ENCODE measurements at places on chromosomes 2 and 18. TPM values are rescaled to one million over a fixed set of nuclear protein-coding genes. Genes with fewer than 3 reads are reported as not detected.
A peak's percentile ranks its signal among the peaks of the same experiment; 100 is the strongest.

DNA sequence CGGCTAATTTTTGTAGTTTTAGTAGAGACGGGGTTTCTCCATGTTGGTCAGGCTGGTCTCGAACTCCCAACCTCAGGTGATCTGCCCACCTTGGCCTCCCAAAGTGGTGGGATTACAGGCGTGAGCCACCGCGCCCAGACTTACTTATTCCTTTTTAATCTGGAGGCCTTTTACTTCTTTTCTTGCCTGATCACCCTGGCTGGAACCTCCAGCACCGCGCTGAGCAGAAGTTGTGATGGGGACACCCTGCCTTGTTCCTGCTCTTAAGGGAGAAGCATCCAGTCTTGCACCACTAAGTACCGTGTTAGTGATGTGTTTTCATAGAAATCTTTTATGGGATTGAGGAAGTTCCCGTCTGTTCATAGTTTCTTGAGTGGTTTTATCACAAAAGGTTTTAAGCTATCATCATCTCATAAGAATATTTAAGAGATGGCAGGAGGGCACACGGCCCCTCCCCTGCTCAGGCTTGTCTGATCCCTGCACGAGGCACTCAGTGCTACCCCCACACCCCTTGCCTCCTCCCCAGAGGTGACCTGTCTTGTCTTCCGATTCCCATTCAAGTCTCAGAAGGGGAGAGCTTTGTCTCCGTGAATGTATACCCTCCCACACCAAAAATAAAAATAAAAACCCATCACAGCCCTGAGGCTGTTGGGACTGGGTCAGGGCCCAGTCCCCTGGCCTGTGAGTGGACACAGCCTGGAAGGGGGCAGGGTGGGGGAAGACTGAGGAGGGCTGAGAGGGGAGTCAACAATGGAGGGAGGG lies 65.3 kb upstream of the SMAD7 start:
- no peaks in the 10 kb centered on the region for H3K27me3 ChIP-seq
- H3K36me3 ChIP-seq: no peaks in the 10 kb centered on the region
- no peak overlapping the region for H3K27ac ChIP-seq
- H3K4me1 ChIP-seq: no peaks in the 10 kb centered on the region

DNA sequence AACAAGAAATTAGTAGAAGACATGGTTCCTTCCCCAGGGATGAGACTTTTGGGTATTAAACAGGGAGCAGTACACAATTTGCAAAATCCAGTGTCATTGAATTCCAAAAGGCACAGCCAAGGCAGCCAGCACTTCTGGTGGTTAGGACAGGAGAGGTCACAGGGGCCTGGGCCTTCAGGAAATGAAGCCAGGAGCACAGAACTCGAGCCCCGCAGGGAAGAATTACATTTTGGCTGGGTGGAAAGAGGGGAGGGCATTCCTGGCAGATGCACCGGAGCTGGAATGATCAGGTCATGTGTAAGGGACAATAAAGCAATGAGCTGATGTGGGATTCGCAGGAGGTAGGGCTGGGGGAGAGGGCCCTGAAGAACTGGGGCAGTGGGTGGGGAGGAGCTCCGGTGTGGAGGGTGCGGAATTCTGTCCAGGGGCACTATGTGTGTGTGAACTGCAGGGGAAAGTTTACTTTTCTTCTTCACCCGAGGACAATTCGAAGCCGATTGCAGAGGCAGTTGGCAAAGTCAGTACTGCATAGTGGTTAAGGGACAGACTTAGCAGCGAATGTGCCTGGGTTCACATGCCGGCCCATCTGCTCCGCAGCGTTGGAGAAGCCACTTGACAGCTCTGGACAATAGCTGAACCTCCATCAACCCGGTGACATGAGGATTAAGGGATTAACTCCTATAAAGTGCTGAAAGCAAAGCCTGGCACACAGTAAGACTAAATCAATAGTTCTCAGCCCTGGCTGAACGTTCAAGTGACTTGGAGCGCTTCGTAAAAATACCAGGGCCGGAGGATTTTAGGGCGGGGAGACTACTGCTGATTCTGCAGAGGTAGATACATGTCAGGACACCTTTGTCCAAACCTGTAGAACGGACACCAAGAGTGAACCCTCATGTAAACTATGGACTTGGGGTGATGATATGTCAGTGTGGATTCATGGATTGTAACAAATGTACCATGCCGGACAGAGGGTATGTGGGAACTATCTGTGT lies 36.4 kb downstream of the ALPK2 start:
- H3K27ac ChIP-seq: no peak overlapping the region
- H3K27me3 ChIP-seq: no peaks in the 10 kb centered on the region
- H3K4me1 ChIP-seq: no peaks in the 10 kb centered on the region

GRCh38 chr18:79283929-79284328 lies 111.8 kb upstream of the NFATC1 start:
- no peak overlapping the region for H3K27ac ChIP-seq
- H3K36me3 ChIP-seq: peaks cover 7% of the 10 kb centered on the region
- H3K4me1 ChIP-seq: peaks cover 4% of the 10 kb centered on the region

DNA sequence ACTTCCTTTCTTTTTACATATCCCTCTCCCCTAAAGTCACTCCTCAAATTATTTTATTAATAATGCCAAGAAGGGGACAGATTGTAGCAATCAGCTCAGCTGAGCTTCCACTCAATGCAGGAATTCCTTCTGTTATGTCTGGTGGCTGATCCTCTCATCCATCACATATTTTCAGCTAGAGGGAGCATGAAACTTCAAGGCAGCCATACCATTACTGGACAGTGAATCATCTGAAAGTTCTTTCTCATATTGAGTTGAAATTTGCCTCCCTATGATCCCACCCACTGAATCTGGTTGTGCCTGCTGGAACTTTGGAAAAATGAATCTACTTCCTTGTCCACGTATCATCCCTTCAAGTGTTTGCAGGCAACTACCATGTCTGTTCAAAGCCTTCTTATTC lies 11.2 kb downstream of the ZNF385B start:
- H3K36me3 ChIP-seq: no peaks in the 10 kb centered on the region
- H3K27ac ChIP-seq: no peak overlapping the region
- no peaks in the 10 kb centered on the region for H3K4me1 ChIP-seq
- H3K27me3 ChIP-seq: peaks cover 10% of the 10 kb centered on the region

DNA sequence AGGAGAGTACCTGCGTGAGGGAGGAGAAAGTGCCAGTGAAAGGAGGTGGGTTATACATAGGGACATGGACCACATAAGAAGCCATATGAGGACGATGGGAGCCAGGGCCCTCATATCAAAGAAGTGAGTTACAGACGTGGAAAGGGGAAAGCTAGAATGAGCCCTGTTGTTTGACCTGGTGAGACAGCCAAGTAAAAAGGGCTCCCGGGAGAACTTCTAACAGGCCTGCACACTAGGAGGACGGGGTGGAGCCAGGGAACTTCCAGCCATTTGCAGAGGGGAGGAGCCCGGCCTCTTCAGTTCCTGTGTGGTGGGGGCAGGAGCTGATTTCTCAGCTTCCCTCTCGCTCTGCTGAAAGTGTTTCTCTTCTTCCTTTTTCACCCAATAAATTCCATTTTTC lies 84.1 kb upstream of the SLC66A3 start:
- no peaks in the 10 kb centered on the region for H3K36me3 ChIP-seq
- no peak for DNase-seq
- no peak overlapping the region for H3K4me3 ChIP-seq
- H3K27ac ChIP-seq: no peak overlapping the region
- peaks cover 11% of the 10 kb centered on the region for H3K27me3 ChIP-seq

DNA sequence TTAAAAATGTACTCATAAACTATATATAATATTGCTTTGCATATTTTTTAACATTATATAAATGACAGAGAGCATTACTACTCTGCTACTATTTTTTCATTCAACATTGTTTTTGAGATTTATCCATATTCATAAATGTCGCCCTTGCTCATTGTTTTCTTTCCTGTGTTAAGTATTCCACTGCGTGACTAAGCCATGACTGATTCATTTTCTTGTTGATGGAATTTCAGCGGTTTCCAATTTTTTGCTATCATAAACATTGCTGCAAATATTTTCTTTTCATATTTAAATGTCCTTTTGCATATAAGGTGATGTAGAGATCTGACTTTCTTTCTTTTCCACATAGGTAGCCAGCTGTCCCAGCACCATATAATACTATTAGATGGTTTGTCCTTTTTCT lies 57.6 kb downstream of the SFXN5 start:
- H3K27ac ChIP-seq: no peak overlapping the region
- H3K27me3 ChIP-seq: no peaks in the 10 kb centered on the region
- H3K4me1 ChIP-seq: no peaks in the 10 kb centered on the region
- no peak overlapping the region for H3K4me3 ChIP-seq
- no peak for DNase-seq

GRCh38 chr2:218895326-218895725 lies 14.7 kb downstream of the WNT10A start:
- H3K27me3 ChIP-seq: peaks cover 29% of the 10 kb centered on the region
- peak overlapping the region; percentile 84 for H3K4me3 ChIP-seq
- no peak for DNase-seq

DNA sequence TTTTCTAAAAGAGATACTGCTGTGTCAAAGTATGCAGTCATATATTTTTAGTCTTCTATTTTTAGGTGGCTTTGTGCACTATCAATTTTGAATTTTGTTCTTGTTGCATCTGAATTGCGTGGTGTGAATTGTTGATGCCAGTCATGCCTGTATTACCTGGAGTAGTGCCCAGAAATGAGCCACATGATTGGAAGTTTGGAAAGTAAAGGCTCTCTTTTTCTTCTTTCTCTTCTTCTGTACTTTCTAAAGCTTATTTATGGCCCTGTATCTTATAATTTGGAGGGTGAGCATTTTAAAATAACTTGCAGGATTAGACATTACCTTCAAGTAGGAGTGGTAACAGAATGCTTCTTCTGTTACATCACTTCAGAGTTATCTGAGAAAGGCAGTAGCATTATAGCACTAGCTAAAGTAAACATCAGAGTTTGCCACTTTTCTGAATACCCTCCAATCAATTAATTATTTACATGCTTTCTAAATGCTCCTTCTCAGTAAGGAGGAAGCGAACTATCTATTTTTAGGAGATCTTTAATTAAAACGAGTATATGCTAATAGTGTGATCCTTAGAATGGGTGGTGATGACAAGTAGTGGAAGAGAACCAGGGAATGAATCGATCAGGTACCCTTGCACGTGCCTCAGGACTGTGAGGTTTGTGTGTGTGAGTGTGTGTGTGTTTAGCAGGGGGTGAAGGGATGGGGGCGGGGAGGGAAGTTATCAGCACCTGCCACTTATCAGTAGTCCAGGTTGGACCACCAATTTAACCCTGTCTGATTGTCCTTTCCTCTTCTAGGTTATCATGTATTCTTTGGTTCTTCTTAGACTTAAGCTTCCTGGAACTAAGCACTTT lies 112.5 kb downstream of the MAP3K20 start:
- H3K4me1 ChIP-seq: no peaks in the 10 kb centered on the region
- H3K4me3 ChIP-seq: no peak overlapping the region
- H3K36me3 ChIP-seq: no peaks in the 10 kb centered on the region
- no peaks in the 10 kb centered on the region for H3K27me3 ChIP-seq

DNA sequence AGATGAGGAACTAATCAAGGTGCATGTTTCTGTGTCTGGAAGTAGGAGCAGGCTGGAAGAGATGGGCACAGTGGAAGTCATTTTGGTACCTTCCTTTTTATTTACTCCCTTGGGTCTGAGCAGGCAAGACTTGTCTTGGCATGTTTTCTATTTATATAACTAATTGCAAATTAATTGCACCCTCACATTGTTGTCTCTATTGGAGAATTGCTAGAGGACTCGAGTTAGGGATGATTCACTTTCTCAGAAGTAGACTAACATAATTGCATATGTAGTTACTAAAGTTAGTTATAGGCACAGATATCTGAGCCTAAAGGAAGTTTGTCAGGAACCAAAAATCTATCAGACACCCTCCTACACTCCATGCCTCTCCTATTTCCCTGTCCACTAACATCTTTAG lies 92.8 kb upstream of the NRP2 start:
- DNase-seq: no peak
- no peaks in the 10 kb centered on the region for H3K36me3 ChIP-seq
- no peak overlapping the region for H3K27ac ChIP-seq

GRCh38 chr2:176079285-176079830 lies 4.4 kb downstream of the EVX2 start:
- H3K4me1 ChIP-seq: peaks cover 18% of the 10 kb centered on the region
- peak overlapping the region; percentile 69 for H3K4me3 ChIP-seq
- peaks cover 14% of the 10 kb centered on the region for H3K36me3 ChIP-seq
- peak overlapping the region; percentile 76 for H3K27ac ChIP-seq

DNA sequence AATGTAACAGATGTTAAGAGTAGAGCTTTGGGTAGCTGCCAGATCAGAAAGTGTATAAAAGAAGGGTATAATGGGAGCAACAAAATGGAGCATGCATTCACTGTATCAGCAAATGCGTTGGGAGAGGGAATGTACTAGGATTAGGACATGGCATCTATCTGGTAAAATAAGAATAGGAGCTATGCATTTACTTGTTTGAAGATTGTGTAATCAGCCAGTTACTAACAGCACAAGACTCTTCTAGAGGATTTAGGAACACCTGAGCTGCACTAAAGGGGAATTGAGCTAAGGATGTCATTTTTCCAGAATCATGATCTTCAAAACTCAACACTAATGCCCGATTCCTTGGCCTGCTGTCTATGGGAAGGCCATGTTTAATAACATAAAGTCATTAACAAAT lies 394.2 kb upstream of the TNP1 start:
- H3K27me3 ChIP-seq: peaks cover 19% of the 10 kb centered on the region
- no peaks in the 10 kb centered on the region for H3K4me1 ChIP-seq
- H3K4me3 ChIP-seq: no peak overlapping the region
- DNase-seq: no peak
- no peaks in the 10 kb centered on the region for H3K36me3 ChIP-seq
- H3K27ac ChIP-seq: no peak overlapping the region

- no peaks in the 10 kb centered on the region for H3K4me1 ChIP-seq
- DNase-seq: no peak
- no peak overlapping the region for H3K4me3 ChIP-seq
- H3K36me3 ChIP-seq: no peaks in the 10 kb centered on the region
Observed at GRCh38 chr2:49069829-49070228, 84.5 kb downstream of the FSHR start.

- no peak overlapping the region for H3K27ac ChIP-seq
- DNase-seq: no peak
- no peaks in the 10 kb centered on the region for H3K27me3 ChIP-seq
- no peaks in the 10 kb centered on the region for H3K36me3 ChIP-seq
- no peaks in the 10 kb centered on the region for H3K4me1 ChIP-seq
- H3K4me3 ChIP-seq: no peak overlapping the region
Observed at GRCh38 chr2:198961547-198961946, 496.2 kb downstream of the SATB2 start.

GRCh38 chr18:49112031-49112430 lies 161.3 kb upstream of the SMAD7 start:
- H3K27me3 ChIP-seq: no peaks in the 10 kb centered on the region
- no peaks in the 10 kb centered on the region for H3K4me1 ChIP-seq
- H3K27ac ChIP-seq: no peak overlapping the region
- DNase-seq: no peak

GRCh38 chr2:10431797-10432196 lies 16.3 kb downstream of the ODC1 start:
- peaks cover 11% of the 10 kb centered on the region for H3K4me1 ChIP-seq
- H3K4me3 ChIP-seq: peak overlapping the region; percentile 91
- no peaks in the 10 kb centered on the region for H3K36me3 ChIP-seq
- no peak for DNase-seq

The ING5 gene
- 42.6 TPM for total RNA-seq

The MIB1 gene
- 45.4 TPM for total RNA-seq

The ACVR1C gene
- total RNA-seq: 2.3 TPM

Measured in activated T-cell treated with anti-CD3 and anti-CD28 coated beads, Interleukin-2, amount 50 U/mL, for 72 hours (primary cell).